ENCODE measurements at places on chromosomes 12 and 14. TPM values are rescaled to one million over a fixed set of nuclear protein-coding genes. Genes with fewer than 3 reads are reported as not detected.

CCDC38 gene
- not detected for total RNA-seq

- peak; percentile 96 for DNase-seq
Measured at GRCh38 chr14:52703225-52703624, 3.8 kb upstream of the PSMC6 start.

DNA sequence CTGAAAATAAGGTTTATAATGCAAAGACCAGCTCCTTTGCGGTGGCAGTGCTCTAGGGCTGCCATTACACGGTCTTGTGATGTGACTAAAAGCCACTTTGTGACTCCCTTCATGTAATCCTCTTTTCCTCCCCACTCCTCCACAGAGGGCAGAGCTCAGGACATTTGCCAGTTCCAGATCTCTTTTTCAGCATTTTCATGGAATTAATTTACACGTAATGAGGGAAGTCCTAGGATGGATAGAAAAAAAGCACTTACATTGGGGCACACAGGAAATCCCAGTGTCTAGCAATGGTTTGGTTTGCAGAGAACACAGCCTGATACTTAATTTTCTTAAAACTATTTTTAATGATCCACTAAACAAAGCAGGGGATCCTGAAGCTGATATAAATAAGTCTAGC lies 17.5 kb upstream of the ATF1 start:
- DNase-seq: no peak

DNA sequence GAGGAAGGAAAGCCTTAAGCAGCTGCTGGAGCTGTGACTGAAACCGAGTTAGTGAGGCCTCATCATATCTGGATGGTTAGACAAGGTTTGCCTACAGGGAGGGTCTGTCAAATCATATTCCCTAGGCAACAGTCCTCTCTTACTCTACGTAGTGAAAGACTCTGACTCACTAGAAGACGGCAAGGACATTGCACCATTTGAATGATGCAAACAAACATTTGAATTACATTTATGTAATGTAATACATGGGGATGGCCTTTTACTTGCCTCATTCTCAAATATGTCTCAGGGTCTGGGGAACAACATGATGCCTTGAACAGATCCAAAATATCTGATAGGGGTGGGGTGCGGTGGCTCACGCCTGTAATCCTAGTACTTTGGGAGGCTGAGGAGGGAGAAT lies 29.8 kb upstream of the STRAP start:
- DNase-seq: no peak

SERPINA4 gene
- total RNA-seq: not detected

- DNase-seq: peak; percentile 50
Measured at GRCh38 chr12:95385246-95386035, 88.5 kb upstream of the METAP2 start.

- peak; percentile 17 for DNase-seq
Measured at GRCh38 chr14:67892466-67893100, 73.0 kb downstream of the RAD51B start.

- DNase-seq: no peak
Measured at GRCh38 chr12:100395811-100396210, 38.9 kb downstream of the SLC17A8 start.

DNA sequence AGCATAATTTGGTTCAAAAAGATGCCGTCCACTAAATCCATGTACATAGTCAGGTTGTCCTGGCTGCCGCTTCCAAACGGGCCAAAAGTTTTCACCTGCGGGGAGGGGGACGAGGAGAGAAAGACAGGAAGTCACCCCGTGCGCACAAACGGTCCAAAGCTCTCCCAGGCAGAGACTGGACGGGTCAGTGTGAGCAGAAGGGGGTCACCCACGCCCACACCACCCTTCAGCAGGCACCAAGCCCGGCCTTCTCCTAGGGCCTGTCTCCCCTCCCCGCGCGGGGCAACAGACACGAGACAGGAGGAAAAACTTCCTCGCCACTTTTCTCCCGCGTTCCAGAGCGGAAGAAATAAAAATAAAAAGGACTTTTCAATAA lies 888 bp downstream of the CCDC88C start:
- no peak for DNase-seq

- no peak for DNase-seq
Measured at GRCh38 chr14:23566778-23567185, 809 bp downstream of the AP1G2 start.

DNA sequence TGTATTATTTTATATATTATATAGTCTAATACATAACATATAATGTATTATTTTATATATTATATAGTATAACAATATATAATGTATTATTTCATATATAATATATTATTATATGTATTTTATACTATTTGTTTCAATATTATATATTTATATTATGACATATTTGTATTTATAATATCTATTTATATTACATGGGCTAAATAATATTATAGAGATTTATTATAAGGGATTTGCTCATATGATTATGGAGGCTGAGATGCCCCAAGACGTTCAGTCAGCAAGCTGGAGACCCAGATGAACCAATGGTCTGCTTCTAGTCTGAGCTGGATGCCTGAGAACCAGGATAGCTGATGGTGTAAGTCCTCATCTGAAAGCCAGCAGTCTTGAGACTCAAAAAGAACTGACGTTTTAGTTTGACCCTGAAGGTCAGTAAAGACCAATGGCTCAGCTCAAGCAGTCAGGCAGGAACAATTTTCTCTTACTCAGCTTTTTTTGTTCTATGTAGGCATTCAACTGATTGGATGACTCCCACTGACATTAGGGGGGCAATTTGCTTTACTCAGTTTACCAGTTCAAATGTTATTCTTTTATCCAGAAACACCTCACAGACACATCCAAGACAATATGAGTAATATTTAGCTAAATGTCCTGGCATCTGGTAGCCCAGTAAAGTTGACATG lies 130.4 kb downstream of the FLRT2 start:
- DNase-seq: no peak

DNA sequence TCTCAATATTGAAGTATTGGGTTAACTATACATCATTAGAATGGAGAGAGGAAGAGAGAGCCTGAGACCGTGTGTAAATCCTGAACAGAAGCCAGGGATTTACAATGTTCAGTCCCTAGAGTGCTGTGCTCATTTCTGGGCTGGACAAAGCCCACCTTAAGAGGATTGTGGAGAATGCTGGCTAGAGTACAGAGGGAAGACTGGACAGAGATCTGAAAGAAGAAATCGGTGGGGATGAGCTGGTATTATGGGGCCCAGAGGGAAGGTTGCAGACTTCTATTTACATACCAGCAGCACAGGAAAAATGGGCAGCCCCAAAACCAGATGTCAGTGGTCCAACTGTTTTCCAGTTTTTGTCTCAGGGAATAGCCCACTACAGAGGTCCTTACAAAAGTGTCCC lies 42.3 kb downstream of the RTN1 start:
- DNase-seq: no peak

BICDL1 gene
- 15.5 TPM for total RNA-seq

- no peak for DNase-seq
Measured at GRCh38 chr14:34796902-34797301, 78.3 kb downstream of the BAZ1A start.

- no peak for DNase-seq
Measured at GRCh38 chr12:85060916-85061315, 24.8 kb downstream of the LRRIQ1 start.

DNA sequence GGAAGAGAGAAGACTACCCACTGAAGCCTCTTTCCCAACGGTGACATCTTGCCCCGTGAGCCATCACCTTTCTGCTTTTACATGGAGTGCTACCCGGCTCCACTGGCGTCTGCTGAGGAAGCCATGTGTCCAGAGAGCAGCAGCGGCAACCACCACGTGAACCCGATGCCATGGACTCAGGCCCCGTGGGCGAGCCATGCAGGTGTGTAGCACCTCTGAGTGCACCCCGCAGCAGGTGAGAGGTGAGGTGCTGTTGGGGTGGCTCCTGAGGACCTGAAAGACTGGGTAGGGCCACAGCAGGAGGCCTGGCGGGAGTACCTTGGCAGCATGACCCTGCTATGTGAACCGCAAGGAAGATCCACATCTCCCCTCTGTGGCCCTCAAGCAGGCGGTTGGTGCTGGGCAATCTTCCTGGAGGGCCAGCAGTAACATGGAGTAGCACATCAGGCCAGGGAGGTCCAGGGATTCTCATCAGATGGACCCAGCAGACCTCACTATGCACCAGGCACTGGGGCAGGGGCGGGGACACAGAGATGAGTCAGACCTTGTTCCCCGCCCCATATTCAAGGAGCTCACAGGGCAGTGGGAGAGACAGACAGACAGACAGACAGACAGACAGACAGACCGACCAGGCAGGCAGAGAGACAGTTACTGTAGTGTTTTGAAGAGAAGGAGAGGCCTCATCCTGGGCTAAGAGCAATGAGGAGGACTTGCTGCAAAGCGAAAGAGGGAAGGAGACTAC lies 129.6 kb downstream of the PAPOLA start:
- DNase-seq: no peak

- no peak for DNase-seq
Measured at GRCh38 chr12:85065837-85066482, 29.8 kb downstream of the LRRIQ1 start.

TSPAN19 gene
- 0.15 TPM for total RNA-seq

CLEC4A gene
- 0.35 TPM for total RNA-seq

A2ML1 gene
- total RNA-seq: 0.35 TPM

DNA sequence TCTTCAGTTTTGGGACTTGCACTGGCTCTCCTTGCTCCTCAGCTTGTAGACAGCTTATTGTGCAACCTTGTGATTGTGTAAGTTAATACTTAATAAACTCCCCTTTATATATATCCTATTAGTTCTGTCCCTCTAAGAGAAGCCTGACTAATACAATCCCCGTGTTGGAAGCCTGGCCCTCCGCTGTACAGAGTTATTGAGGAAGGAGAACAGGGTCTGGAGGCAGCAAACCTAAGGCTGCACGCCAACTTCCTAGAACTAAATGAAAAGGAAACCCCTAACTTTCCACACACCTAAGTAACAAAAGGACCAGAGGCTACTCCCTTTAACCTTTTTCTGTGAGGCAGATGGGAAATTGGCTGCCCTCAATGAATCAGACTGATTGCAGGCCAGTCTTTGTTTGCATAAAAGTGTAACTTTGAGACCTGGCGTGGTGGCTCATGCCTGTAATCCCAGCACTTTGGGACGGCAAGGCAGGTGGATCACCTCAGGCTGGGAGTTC lies 42.6 kb upstream of the LIMA1 start:
- DNase-seq: no peak

NPC2 gene
- total RNA-seq: 209 TPM

RTL1 gene
- total RNA-seq: not detected

GRCh38 chr14:36173161-36173560 lies 3.4 kb downstream of the PTCSC3 start:
- DNase-seq: peak; percentile 54

GRCh38 chr12:121673013-121673511 lies 3.6 kb upstream of the MORN3 start:
- peak; percentile 15 for DNase-seq

Data from renal cortical epithelial cell (primary cell).